ENCODE measurements at places on chromosomes 4 and X. TPM values are rescaled to one million over a fixed set of nuclear protein-coding genes. Genes with fewer than 3 reads are reported as not detected.

The TCEAL6 gene
- not detected for total RNA-seq

The RAB28 gene
- total RNA-seq: 30.7 TPM

The PSAPL1 gene
- not detected for total RNA-seq

The FGB gene
- total RNA-seq: not detected

The GPC4 gene
- total RNA-seq: 21.1 TPM

The SNCA gene
- total RNA-seq: 29.6 TPM

The FRMD7 gene
- 0.21 TPM for total RNA-seq

The FGFR3 gene
- total RNA-seq: 48.1 TPM

The GAGE13 gene
- total RNA-seq: not detected

The ETDA gene
- total RNA-seq: not detected

The XAGE2 gene
- not detected for total RNA-seq

The SUPT20HL2 gene
- total RNA-seq: not detected

The ARMCX1 gene
- 30.6 TPM for total RNA-seq

The PPP2R2C gene
- total RNA-seq: 0.35 TPM
